Brain pericyte (primary cell): ENCODE measurements at places on chromosomes 2 and 18.

DNA sequence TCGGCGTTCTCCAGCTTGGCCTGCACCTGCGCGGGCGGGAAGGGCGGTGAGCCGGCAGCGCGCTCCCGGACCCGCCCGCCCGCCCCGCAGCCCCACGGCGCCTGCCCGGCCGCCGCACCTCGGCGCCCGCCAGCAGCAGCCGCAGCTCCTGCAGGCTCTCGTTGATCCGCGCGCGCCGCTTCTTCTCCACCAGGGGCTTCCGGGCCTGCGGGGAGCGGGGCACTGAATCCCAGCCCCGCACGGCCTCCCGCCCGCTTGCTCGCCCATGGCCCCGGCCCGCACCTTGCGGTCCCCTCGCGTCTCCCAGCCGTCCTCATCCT is 335 bp downstream of the HES6 start:
- no peak for DNase-seq

DNA sequence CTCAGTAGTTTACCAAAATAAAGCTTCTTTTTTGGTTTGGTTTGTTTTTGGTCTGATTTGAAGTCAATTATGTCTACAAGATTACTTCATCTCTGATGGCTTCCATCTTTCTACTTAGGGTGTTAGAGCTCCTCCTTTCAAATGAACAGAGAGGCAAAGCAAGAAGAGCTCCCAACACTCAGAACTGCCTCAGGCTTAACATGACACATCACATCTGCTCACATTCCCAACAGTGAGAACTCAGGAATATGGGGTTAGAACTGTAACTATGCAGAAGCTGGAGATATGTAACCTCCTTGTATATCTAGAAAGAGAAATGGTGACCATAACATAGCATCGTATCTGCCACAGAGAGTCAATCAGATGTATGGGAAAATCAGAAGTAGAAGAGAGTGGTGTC is 11.4 kb upstream of the LRATD1 start:
- no peak for DNase-seq

DNA sequence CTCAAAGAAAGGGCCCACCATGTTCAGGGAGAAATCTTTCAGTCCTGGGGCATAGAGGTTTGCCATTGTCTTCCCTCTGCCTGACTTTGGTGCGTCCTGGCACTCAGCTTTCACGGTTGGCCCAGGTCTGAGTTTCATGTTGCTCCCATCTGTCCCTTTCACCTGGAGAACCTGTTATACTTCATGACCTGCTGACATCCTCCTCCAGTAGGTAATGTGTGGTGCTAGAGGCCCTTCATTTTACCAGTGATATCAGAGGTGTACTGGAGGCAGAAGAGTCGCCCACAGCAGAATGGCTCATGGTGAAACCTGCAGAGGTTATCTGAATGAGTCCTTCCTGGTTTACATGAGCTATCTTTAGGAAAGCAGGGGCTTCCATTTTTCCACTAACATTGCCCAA is 128.8 kb upstream of the DLX2 start:
- no peak for DNase-seq

DNA sequence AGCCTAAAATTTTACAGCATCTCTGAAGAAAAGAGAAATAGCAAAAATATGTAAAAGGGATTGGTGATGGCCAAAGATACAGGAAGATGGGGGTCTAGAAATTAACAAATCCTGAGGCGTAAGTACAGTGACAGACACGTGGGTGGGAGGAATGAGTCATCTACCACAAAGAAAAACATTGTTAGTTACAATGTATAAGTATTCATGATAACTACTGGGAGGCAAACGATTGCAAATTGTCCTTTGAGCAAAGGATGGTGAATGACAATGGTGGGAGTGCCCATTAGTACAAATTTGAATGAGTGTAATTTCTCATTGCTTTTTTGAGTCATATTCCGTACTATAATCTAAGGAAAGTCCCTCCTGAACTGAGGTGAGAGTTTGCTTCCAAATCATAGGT is 809.0 kb upstream of the FAM98A start:
- DNase-seq, result no peak

- DNase-seq, result no peak
Observed at GRCh38 chr18:35458271-35458670, 39.5 kb downstream of the INO80C start.

DNA sequence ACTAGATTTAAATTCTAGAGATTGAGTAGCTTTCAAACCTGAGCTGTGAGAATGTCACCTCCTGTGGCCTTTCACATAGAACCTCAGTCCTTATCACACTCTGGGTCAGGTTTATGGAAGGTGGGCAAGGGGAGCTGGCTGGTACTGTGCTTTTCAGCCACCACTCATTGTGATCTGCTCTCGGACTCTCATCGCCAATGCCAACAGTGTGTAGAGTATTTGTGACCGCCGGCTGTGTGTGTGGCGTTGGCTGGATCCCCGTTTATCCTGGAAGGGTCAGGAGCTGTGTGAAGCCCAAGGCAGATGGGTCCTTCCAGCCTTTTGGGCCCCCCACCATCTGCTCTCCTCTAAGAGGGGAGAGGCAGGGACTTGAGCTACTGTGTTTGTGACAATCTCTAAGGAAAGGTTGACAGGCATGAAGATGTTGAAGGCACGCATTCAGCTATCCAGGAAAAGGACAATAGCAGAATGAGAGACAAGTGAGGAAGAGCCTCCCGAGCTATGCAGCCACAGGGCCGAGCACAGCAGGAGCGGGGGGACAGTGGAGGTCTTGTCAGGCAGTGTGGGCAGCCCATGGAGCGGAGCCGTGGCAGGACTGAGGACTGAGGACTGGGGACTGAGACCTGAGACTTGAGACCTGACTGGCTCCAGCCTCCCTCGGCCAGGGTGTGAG is 107.1 kb upstream of the TPO start:
- no peak for DNase-seq

DNA sequence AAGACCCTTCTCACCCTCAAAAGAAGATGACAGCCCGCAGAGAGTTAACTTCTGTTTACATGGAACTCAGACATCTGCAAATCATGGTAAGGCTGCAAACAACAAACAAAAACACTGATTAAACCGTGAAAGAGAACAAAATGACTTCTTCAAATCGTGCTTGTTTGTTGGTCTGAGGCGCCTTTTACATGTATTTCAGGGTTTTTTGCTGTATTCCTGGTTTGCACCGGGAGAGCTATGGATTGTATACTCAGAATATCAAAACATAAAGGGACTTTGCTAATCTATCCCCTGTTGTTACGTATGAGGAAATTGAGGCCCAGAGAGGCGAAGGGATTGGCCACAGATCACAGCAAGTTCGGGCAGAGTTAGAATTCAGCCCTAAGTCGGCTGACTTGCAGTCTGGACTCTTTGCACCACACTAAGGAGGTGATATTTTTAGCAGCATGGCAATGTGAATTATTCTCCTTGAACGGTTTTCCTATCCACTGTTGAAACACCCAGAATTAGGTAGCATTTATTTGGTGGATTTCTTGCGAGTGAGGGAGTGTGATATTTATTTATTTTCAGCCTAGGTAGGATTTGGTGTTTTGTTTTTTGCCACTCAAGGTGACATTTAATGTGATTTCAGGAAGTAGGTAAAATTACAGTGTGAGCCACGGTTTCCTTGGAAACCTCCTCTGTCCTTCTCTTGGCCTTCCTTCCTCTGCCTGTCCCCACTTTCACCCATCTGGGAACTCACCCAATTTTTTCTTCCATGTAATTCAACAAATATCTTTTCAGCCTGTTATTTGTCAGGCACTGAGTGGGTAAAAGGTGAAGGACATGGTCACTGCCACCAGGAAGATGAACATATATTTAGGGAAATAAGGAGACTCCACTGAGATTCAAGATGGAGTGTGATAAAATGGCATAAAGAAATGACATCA is 980 bp upstream of the PDE6D start:
- no peak for DNase-seq

DNA sequence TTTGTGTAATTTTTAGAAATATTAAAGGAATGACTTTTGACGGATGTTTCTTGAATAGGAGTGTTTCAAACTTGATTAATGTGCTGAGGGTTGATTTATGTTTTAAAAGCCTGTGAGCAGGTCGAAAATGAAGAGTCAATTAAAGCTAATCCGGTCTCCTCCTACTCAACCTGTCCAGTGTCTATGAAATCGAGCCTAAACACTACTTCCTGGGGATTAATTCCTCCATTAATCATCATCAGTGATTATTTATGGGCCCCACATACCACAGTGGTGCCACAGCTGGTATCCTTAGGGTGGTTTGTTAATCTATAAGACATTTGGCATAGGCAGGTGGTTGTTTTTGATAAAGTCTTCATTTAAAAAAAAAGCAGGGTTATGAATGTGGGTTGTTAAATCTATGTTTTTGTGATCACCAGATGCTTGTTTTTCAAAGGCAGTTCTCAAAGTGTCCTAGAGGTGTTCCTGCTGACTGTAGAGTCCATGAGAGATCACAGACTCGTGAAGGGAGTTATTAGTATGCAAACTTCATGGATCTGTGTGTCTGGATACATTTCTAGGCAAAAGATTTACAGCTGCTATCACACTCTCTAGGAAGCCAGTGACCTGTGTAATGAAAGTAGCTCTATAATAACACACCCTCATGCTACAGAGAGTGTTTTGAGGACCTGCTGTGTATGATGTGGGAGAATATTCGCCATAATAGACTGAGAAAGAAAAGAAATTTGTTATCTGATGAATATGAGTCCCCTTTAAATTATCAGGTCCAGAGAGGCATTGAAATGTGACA is 308.6 kb downstream of the AKAIN1 start:
- no peak for DNase-seq

DNA sequence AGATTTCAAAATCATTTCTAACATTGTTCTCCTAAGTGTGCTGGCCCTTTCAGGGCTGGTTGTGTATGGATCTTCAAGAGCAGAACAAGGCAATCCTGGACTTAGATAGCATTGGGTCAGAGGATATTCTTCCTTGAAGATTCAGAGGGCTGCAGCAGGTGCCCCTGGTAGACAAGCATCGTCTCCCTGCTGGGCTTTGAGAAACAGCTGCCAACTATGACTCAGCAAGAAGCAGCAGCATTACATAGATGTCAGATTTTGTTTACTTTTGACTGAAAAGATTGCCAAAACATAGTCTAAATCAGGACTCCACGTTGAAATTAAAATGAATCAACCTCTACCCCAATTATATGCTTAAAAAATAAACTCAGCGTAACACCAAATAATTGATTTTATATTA is 618.8 kb downstream of the SOCS6 start:
- DNase-seq, result no peak

- no peak for DNase-seq
Observed at GRCh38 chr2:88161446-88162244, 8.5 kb upstream of the THNSL2 start.

DNA sequence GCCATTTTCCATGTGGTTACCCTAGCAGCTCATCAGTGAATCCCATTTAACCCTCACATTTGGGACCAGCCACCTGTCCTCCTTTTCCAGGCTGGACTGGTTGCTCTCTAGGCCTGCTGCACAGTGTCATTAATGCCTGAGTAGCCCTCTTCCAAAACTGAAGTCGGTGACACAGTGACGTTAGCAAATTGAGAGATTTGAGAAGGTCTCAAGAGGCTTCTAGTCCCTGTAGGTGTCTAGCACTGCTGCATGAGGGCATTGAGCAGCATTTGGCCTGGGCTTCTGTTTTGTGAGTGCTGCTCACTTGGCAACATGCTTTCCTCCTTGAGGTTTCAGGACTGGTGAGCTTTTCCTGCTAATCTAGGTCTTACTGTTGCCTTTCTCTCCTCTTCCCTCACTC is 36.7 kb downstream of the PKP4 start:
- DNase-seq, result no peak

GRCh38 chr18:78085241-78086185 is 835.9 kb downstream of the GALR1 start:
- DNase-seq, result no peak

DNA sequence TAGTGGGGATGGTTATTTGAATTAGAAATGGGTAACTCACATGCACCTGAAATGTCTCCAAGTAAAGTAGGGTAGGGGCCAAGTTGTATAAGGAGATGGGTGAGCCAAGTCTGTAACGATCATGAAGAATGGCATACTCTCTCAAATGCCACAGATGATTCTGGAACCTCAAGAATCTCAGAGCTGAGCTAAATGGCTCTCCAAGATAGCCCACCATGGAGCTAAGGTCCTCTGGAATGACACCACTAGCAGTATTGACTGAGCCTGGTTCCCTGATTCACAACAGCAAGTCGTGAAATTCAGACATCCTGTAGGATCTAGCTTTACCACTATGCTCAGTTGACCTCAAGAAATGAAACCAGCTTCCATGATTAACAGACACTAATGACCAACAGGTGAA is 115.9 kb upstream of the EPAS1 start:
- no peak for DNase-seq

DNA sequence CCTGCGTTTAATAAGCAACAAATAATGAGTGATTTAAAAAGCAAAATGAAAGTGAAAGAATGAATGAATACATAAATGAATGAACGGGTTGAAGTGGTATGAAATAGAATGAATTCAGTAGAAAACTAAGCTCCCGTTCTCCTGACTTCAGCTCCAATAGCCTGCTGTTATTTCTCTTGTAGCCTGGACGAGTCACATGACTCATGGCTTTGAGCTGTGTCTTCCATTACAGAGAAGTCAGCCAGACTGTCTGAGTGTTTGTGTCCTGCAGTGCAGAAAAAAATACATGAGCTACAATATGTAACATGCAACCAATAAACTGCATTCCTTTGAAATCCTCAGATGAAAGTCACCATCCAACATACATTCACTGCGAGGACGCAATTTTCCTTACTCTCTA is 21.2 kb downstream of the SCG2 start:
- peak; percentile 63 for DNase-seq

DNA sequence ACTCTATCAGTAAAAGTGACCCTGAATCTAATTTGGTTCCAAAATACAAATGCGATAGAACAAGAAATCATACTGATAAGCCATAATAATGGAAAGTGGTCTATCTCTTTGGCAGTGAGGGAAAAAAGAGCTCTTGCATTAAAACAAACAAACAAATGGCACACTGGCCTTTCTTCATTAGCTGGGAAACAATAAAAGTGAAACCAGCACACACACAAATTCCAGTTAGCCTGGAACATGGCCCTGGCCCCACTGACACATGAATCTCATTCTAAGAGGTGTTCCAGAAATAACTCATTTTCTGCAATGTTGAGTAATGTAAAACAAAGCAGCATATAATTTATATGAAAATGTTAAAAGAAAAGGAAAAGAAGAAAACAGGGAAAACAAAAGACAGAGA is 79.3 kb upstream of the TGFA start:
- no peak for DNase-seq

- DNase-seq, result no peak
Observed at GRCh38 chr2:110716959-110717645, 15.3 kb upstream of the ACOXL start.

DNA sequence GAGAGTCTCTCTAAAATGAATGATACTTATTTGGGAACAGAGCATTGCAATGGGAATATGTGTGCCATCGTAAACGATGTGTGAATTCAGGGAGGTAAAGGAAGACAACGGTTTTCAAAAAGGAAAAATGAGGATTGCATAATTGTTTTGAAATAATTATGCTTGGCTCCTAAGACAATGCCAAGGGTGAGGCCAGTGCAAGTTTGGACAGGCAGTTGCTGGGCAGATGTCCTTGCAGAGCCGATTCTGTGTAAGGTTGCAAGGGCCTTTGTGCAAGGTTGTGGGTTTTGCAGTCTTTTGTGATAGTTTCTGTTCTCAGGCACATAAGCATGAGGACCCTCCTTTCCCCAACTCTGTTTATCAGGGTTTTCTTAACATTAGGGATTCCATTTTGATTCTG is 70.0 kb upstream of the ZNF236 start:
- no peak for DNase-seq
